Bronchial smooth muscle cell (primary cell): ENCODE measurements at places on chromosomes 6 and 20. TPM values are rescaled to one million over a fixed set of nuclear protein-coding genes. Genes with fewer than 3 reads are reported as not detected.

DST gene
- 347 and 355 TPM in 2 replicates for total RNA-seq

GNRH2 gene
- total RNA-seq, result 0.26 and 0.32 TPM in 2 replicates

NOTCH4 gene
- 0.77 and 0.79 TPM in 2 replicates for total RNA-seq

ADGRF1 gene
- total RNA-seq, result under 0.01 TPM in 1 of 2 replicates, not detected in the other

PLCB1 gene
- 17.3 and 24.9 TPM in 2 replicates for total RNA-seq

SRSF12 gene
- total RNA-seq, result not detected in 2 replicates
